Stimulated activated CD4-positive, alpha-beta T cell treated with anti-CD3 and anti-CD28 coated beads, TNF-alpha, amount 100 ng/mL, for 48 hours (primary cell): ENCODE measurements at places on chromosomes 1 and 21.

DNA sequence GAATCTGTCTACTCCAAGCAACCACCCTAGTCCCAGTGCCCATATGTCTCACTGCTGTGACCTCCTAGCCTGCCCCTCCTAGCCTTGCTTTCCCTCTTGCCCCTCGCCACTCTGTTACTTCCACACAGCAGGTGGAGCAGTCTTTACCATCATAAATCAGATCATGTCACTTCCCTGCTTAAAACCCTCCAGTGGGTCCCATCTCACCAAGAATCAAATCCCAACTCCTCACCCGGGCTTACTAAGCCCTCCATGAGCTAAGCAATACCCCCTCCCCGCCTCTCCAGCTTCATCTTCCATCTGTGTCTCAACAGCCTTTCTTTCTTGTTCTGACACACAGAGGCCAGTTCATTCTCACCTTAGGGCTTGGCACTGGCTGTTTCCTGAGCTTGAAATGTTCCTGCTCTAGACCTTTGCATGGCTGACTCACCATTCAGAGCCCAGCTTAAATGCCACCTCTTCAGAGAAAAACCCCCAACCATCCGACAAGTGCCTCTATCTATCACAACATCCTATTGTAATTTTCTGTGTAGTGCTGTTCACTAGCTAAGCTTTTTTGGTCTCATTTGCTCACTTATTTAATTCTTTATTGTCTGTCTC is 22.3 kb downstream of the KNCN start:
- no peak for DNase-seq

DNA sequence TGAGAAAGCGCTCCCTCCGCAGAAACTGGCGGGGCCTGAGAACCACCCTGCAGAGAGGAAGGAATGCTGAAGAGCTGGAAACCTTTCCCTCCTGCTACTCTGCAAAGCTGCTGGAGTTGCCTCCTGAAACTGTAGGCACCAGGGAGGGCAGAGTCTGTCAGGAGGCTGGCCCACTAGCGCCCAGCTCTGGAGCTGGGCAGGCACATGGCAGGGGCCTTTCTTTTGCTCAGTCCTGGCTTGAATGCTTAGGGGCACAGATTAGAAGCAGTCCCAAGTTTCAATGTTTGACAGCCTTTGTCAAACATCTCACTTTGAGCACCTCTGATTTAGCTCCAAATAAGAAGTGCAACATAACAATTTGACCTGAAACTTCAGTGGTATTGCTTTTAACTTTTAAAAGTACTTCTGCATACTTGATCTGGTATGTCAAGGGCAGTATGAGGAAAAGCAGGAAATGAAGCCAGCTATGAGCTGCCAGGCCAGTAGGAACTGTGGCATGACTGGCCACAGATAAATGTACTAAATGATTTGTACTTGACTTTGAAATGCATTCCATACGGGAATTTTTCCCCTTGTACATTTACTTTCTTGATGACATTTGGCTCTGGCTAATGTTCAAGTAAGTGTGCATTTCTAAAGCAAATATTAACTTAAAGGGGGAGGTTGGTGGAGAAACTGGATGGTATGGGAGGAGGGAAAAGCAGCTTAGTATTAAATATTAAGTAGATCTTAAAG is 7.2 kb downstream of the C1orf116 start:
- DNase-seq = no peak

DNA sequence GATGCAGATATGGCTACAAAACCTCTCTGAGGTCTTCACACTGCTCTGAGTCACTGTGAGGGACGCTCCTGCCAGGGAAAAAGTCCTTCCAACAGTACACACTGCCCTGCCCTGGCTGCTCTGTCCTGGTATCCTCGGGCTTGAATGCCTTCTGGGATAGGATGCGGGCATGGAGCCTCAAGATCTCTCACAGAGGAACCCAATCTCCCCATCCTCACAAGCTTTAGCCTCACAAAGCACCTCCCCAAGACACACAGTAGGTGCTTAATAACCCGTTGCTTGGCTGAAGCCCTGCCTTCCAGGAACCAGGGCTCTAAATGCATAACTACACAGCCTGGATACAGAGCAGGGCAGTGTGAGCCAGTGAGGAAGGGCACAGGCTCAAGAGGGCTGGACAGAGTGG is 9.2 kb downstream of the RAP1GAP start:
- DNase-seq = no peak

- no peak for DNase-seq
These were observed 38.1 kb downstream of the TRPM2 start for GRCh38 chr21:44391345-44392091.

DNA sequence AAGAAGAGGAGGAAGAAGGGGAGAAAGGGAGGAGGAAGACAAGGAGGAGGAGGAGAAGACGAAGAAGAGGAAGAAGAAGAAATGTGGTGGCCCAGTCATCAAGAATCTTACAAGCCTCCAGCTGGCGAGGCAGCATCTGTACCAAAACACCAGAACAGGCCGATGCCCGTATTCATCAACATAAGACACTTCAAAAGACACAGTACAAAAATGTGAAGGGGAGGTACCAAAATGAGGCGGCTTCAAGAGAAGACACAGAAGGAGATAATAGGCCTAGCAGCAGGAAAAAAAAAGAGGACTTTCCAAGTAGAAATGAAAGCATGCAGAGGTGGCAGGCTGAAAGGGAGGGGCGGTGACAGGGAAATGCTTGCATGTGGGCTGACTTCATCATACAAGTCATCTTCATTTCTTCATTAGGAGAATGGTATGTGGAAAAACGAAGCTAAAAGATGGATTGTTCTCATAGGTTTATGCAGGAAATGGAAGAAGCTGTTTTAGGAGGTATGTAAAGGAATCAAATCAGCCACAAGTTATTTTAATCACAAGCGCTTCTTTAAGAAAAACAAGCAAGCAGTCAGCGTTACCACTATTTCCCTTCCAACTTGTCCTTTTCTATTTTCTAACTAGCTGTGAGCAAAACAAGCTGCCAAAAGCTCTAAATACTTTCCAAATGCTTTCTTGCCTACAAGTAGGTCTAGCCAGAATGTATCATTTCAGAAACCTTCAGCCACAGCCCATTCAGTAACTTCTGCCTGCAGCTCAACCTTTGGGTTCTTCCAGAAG is 192.3 kb downstream of the SLC45A1 start:
- DNase-seq = peak; percentile 10

DNA sequence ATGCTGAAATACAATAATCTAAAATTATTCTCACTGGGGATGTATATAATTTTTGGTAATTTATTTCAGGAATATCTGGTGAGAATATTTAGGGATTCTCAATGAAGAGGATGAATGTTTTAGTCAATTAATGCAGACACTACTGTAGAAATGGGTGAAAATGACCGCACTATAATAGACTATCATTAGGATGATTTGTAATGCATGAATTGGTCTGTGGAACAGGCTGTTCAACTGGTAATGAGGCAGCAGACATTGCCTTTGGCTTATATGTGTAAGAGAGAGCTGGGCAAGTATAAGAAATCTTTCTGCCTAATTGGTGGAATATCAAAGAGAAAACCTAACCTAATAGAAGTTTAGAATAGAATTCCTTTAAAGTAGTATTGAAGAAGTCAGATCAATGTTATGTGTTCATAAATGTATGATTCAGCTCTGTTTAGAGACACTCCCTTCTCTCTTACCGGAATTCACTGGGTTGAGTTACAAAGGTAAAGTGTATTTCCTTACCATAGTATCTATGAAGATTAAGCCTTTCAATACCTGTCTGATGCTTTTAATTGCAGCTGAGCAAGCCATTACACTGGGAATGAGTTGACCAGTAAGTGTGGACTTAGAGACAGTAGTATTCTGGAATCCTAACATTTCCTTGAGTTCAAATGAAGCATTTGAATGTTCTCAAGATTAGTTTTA is 274.5 kb downstream of the S1PR1 start:
- DNase-seq = no peak

DNA sequence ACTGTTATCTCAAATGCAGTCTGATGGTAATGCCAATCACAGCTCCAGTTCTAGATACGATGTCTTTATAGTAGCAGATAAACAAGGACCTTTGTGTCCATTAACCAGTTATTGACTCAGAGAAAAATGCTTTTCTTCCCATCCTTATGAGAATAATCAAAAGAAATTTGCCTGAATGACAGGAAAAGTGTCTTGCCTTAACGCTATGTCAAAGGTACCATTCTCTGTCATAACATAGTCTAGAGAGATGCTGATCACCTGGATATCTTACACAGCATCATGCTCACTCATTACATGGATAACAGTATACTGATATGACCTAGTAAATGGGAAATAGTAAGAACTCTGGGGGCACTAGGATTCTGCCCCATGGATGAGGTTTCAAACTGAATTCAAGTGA is 151.7 kb upstream of the NEGR1 start:
- no peak for DNase-seq

DNA sequence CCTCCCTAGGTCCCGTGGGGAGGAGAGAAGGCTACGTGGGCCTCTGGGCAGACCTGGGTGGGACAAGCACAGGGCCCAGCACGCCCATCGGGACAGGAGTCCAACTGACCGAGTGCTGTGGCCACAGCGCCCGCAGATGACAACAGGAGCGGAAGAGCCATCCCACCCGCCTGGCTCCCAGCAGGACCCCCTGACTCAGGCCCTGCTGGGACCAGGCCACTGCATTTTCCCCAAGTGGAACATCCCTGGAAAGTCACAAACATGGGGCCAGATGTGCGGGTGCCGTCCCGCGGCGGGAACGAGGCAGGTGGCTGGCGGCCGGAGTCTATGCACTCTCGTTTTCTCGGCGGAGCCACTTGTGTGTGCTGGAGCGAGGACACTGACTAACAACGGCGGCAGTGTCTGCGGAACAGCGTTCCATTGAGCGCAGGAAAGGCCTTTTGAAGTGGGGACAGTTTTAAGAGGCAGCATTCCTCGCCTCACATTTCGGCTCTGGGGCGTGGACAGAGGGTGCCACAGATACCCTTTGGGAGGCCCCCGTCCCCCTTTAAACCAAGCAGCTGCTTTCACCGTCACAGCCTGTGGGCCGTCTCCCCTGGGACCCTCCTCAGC is 93.7 kb upstream of the ARHGEF16 start:
- no peak for DNase-seq

- peak; percentile 70 for DNase-seq
These were observed 13.5 kb downstream of the TRAF3IP3 start for GRCh38 chr1:209769171-209769904.

DNA sequence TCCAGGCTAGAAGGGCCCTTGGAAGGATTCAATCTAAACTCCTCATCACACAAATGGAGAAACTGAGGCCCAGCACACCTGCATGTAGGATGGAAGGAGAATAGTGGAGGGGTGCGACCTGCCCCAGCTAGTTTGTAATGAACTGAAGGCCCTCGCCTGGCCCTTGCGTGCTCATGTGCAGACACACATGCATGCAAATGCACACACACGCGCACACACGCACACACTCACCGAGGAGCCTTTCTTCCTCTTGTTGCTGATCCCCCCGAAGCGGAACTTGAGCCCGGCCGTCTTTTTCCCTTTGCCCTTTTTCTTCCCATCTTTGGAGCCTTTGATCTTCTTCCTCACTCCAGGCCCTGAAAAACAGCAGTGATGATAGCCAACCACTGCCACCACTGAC is 27.9 kb downstream of the CHD5 start:
- DNase-seq = no peak

DNA sequence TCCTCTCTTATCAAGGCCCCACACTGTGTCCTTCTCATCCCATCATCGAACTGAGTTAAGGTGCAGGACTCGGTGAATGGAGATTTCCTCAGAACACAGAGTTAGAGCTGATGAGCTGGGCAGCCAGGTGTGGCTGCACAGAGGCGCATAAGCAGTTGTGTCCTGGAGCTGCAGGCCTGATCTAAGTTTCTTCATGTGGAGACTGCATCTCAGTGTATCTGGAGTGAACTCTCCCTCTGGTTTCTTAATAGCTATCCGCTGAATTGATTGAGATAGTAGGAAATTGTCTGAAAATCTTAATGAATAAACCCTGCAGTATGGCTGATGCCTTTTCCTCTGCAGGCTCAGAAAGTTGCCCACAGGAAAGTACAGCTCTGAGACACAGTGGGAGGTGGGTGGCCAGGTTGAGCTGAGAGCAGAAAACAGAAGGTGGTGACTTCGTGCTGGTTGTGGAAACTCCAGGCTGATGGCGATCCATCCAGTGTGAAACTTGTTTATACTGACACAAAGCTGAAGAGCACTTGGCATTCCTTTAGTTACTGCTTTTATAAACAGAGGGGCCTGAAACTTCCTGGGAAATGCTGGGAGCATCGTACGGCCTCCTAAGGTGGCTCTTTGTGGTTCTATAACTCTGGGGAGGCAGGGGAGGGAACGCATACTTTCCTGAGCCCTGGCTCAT is 67.4 kb upstream of the F3 start:
- no peak for DNase-seq

DNA sequence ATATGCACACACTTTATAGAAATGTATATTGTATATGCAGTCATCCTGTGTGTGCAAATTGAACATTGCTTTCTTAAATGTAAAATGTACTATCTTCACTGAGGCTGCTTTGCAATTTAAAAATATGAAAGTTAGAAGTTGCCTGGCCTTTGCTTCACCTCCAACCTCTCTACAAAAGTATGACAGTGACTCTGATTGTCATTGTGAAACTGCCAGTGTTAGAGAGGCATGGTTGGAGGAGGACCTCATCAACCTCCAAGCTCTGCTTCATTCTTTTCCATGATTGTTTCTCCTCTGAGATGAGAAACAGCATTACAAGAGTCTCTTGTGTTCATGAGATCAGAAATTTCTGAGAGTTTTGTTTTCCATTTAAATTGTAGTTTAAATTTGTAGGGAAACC is 185.5 kb downstream of the ZC3H11B start:
- DNase-seq = no peak

GRCh38 chr1:22139066-22139594 is 3.8 kb downstream of the WNT4 start:
- no peak for DNase-seq

DNA sequence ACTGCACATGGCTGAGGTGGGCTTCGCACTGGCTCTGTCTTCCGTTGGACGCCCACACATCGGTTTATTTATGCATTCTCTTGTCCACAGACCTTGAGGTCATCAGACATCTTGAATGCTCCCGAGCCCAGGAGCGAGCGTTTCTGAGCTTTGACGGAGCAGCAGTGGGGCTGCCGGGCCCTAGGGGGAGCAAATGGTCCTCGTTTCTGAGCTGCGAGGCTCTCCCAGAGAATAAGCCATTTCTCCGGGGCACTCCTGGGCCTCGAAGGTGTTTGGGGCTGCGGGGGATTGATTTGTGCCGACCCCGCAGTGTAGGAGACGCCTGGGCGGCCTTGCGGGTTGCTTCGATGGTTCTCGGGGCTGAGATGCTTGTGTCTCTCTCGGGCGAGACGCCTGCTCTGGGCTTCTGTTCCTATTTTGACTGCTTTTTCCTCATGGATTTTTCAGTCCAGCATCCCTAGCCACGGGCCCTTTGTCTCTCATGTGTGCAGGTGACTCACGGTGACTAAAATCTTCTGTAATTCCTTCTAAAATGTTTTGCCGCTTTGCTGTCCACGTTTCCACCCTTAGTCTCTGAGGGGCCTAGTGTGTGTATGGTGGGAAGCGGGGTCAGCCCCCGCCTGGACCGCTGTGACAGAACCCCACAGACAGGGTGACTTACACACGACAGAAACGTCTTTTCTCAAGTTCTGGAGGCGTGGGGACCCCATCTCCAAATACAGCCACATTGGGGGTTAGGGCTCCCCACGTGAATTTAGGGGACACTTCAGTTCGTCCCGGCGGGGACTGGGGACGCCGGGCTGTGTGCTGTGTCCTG is 62.1 kb downstream of the FAAP20 start:
- no peak for DNase-seq

GRCh38 chr1:232263452-232263851 is 366.5 kb downstream of the SIPA1L2 start:
- no peak for DNase-seq

GRCh38 chr1:93874025-93874651 is 4.9 kb downstream of the DNTTIP2 start:
- no peak for DNase-seq
